ENCODE measurements at places on chromosomes 13 and 19.

GRCh38 chr13:23087880-23088279, 92.9 kb upstream of the SGCG start:
- DNase-seq: no peak

- no peak for DNase-seq
Observed at GRCh38 chr13:74703855-74704387, 569.7 kb upstream of the KLF12 start.

DNA sequence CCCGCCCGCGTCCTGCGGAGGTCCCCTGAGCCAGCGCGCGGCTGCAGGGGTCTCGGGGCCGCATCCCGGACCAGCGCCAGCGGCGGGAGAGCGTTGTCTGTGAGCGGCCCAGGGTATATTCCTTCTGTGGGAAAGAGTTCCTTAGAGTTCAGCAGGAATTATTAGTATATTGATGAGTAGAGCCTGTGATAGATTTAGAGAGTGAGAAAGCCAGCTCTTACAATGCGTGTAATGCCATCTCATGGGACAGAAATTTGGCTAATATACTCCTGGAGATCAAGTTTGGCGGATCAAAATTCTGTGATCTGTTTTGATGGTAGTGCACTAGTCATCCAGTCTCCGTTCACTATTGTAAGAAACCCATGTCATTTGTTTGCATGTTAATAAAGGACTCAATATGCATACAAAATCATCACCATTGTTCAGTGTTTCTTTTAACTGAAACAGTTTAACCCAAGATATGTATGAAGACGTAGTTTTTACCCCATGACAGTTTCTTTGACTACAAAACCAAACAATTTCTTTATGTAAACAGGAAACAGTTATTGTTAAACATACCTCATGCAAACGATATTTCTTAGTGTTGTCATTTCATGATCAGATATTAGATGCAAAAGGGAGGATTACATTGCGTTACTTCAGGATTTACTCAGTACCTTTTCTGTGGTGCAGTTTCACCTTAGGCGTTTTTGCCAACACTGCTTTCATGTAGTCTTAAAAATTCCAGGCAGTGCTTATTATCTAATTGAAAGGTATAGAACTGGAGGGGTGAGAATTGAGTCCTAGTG, 9.9 kb downstream of the TNFRSF19 start:
- no peak for DNase-seq

DNA sequence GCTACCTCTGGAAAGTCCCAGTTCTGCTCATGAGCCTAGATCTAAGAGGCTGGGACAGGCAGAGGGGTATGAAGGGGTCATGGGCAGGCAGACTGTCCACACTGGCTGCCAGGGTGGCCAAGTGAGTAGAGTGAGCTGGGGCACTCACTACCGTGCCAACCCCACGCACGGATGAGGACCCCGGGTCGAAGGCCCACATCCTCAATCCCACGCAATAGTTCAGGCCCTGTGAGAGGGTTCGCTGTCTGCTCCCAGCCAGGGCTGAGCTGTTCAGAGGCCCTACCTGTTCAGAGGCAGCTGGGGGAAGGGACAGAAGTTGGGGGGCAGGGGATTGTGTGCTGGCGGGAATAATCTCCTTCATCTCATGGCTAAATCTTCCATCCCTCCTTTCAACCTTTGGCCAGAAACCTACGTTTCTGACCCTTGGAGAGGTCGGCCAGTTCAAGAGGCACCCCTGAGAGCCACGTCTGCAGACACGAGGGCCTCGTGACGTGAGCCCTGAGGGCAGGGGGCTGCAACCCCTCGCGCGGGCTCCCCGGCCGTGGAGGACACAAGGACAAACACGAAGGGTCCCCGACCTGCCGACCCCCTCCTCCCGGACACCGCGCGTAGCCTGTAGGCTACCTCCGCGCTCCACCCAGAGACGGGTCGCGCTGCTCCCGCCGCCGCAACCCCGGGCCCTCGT, 1.0 kb upstream of the RPS5 start:
- no peak for DNase-seq

DNA sequence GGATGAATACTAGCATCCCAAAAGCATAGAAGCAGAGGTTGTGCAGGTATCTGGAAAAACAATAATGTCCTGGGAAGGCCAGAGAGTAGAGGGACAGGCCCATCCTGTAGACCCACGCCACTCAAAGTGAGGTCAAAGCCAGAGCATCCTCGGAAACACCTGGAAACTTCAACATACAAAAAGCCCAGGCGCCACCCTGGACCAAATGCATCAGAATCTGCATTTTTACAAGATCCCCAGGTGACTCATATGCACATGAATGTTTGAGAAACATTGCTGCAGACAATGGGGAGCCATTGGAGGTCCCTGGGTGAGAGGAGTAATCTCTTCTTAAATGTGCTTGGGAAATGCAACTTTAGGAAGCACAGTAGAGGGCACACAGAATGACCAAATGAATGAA, 684.1 kb downstream of the DIAPH3 start:
- no peak for DNase-seq

All from T-helper 9 cell (primary cell).